ENCODE measurements at places on chromosomes 13 and 19.
A peak's percentile ranks its signal among the peaks of the same experiment; 100 is the strongest.

DNA sequence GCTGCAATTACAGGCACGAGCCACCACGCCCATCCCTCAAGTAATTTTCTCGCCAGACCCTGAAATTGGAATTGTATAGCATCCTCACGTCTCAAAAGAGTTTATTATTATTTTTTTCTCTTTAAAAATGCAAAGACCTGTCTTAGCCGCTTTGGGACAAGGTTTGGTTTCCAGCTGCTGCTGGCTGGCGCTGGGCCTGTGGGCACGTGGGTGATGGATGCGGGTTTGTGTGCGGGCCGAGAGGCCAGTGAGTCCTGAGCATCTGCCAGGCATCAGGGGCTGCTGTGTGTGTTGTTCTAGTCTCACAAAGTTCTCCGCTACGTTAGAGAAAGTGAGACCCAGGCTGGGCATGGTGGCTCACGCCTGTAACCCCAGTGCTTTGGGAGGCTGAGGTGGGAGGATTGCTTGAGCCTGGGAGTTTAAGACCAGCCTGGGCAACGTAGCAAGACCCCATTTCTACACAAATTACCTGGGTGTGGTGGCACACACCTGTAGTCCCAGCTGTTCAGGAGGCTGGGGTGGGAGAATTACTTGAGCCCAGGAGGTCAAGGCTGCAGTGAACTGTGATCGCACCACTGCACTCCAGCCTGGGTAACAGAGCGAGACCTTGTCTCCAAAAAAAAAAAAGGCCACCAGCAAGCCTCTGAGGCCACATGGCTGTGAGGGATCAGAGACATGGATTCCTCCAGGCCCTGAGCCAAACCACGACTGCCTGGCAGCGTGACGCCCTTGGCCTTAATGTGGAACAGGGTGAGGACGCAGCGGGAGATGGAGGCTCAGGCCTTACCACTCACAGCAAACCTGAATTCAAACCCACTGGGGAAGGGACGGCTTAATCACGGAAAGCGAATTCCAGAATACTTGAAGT is 4.7 kb upstream of the TMPRSS9 start:
- no peak for DNase-seq

DNA sequence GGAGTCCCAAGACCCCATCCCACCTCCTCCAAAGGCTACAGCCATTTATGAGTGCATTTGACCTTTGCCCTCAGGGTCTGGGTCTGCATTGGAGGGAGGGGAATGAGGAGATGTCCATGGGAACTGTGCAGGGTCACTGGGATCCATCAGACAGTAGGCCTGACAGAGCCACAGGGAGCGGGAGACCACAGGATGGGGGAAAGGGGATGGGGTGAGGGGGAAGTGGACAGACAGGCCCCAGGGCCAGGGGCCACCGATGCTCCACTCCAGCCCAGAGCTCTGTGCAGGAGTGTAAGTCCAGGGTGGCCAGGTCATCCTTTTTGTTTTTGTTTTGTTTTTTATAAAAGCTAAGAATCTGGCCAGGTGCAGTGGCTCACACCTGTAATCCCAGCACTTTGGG is 82.5 kb downstream of the CHST8 start:
- no peak for DNase-seq

- DNase-seq: no peak
Measured at GRCh38 chr19:966485-967088, 17.6 kb upstream of the WDR18 start.

GRCh38 chr13:24118576-24118975 is 41.9 kb upstream of the SPATA13 start:
- no peak for DNase-seq

GRCh38 chr13:114099918-114100445 is 32.4 kb downstream of the RASA3 start:
- no peak for DNase-seq

- no peak for DNase-seq
Measured at GRCh38 chr13:75180805-75181455, 301.0 kb downstream of the TBC1D4 start.

DNA sequence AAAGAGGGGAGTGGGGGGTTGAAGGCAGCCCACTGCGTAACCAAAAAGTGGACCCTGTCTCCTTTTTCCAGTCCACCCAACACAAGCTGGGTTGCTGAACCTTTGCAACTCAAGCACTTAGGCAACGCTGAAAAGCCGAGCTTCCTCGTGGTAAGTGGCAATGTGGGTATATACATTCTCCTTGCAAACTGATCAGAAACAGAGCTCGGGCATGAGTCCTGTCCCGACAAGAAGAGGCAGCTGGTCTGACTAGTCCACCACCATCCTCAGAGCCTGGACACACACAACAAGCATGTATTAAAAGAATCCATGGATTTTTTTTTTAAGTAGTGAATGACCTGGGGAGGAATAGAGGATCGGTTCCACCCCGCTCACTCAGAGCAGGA is 240.6 kb upstream of the ZNF507 start:
- DNase-seq: no peak

- DNase-seq: no peak
Measured at GRCh38 chr19:1238369-1239303, 831 bp upstream of the CBARP start.

DNA sequence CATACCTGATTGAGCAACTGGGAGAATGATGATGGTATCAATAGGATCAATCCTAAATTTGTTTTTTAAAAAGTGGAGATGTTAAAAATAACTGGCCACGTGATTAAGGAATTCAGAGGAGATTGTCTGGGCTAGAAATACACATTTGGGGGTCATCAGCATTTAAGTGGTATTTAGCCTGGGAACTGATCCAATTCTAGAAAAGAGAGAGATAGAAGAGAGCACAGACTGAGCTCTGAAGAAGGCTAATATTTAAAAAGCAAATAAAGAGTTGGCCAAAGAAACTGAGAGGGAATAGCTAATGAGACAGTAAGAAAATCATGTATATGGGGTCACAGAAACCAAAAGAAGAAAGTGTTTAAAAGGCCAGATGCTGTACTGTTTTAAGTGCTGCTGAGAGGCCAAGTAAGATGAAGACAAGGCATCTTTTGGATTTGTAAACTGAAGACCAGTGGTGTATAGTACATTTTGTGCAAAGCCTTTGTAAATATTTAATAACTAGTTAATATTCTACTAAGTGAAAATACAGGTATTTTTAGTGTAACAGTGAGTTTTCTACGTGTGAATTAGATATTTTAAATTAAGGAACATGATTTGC is 40.2 kb downstream of the UBL3 start:
- no peak for DNase-seq

GRCh38 chr13:67498948-67499347 is 268.8 kb upstream of the PCDH9 start:
- DNase-seq: no peak

GRCh38 chr19:38321646-38322196 is 2.1 kb downstream of the KCNK6 start:
- DNase-seq: no peak

DNA sequence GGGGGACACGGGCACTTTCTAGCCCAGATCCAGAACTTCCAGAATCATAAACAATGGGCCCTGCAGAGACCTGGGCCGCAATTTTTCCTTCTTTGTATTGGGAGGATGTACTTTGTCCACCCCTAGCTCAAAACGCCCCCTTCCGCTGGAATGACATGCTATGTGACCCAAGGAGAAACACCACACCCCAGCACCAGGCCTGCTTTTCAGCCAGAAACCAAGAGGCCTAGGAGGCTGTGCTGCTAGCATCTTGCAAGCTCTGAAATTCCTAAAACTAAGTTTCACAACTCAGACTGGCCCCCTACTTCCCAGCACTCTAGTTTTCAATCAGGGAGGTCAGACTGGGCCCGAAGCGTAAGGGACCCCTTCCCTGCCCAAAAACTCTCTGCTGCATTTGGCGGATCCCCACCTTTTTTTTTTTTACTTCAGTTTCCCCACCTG is 538 bp downstream of the LSM4 start:
- DNase-seq: no peak

GRCh38 chr13:38042771-38043170 is 173.2 kb upstream of the TRPC4 start:
- DNase-seq: no peak

DNA sequence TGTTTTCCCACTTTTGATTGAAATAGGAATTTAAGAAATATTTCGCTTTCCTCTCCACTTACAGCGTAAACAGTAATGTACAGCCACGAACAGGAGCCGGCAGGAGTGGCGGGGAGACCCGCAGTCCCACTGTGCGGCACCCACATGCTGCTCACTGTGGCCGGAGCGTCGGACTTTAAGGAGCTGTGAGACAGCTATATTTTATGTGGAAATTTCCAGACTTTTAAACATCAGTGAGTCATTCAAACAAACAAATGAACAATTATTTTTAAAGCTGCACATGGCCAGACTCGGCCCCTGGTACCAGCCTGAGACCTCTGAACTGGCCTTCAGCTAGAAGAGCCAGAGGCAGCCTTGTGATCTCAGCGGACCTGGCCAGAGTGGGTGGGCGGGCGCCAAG is 52.5 kb downstream of the CRYL1 start:
- DNase-seq: no peak

- DNase-seq: no peak
Measured at GRCh38 chr19:19866611-19867248, 1.0 kb downstream of the ZNF253 start.

DNA sequence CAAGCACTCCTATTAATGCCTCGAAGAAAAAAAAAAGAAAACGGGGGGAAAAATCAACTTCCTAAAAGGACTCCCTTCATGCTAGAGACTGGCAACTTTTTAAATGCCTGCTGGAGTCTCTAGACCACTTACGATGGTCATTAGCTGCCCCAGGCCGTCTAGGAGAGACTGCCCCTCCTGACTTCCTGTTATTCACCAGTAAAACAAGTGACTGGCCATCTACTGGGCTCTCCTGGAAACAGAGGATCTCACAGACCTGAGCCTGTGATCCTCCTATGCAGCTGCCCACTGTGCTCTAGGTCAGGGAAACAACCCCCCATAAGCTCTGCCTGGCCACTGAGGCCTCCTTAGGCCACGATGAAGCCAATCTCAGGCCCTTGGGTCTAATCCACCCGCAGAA is 7.4 kb downstream of the ZNF266 start:
- no peak for DNase-seq

- DNase-seq: no peak
Measured at GRCh38 chr13:74336546-74336945, 202.3 kb upstream of the KLF12 start.

- DNase-seq: no peak
Measured at GRCh38 chr13:62838929-62839328, 1423.3 kb upstream of the PCDH20 start.

DNA sequence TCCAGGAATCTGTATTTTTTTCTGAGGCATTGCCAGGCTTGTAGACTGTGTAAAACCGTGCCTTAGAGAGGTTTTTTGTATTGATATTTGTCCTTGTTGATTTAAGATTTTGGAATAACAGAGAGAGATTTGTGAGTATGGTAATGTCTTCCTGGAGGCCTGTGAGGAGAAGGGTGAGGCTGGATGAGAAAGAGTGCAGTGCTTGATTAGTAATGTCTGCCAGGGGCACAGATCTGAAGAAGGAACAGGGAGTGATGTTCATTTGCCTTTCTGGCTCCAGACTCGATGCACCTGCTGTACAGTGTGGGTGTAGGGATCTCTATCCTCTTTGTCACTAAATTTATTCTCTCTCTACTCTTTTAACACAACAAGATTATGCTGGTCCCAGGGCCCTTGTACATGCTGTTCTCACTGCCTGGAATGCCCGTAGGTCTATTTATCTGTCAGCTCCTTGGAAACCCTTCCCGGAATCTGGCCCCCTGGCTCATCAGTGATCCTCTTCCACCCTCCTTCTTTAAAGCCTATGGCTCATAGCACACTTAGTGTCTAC is 4.2 kb downstream of the FIZ1 start:
- DNase-seq: no peak

GRCh38 chr13:60759499-60759898 is 362.5 kb downstream of the TDRD3 start:
- peak; percentile 15 for DNase-seq

- no peak for DNase-seq
Measured at GRCh38 chr19:50488389-50489194, 11.9 kb upstream of the GARIN5A start.

DNA sequence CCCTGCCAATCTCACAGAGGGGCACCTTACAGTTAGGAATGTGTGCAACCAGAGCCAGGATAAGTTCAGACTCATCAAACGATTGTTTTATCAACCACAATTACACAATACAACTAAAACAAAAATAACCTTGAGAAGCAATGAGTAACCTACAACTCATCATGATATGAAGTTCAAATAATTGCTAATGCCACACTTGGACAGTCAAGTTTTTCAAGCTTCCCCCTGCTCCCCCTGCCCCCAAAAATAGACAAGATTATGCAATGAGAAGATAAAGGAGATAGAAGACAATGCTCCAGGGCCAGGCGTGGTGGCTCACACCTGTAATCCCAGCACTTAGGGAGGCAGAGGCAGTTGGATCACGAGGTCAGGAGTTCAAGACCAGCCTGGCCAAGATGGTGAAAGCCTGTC is 13.6 kb upstream of the KPNA3 start:
- no peak for DNase-seq

GRCh38 chr19:35044317-35045117 is 3.0 kb downstream of the HPN start:
- DNase-seq: peak; percentile 21

- DNase-seq: no peak
Measured at GRCh38 chr19:21439201-21439751, 42.3 kb downstream of the ZNF493 start.

DNA sequence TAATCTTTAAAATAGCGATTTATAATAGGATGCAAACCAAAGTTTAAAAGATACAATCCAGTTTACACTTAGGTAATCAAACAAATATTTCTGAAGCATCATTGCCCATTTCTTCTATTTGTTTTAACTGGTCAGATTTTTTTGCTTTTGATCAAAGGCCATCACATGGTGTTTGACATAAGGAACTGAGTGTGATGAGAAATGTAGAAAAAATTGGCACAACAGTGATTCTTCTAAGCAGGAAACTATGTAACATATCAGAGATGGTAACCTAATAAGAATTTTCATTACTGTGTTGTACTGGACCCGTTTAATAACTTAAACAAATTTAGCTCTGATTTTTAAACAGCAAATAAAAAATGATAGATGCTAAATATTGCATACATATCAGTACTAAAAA is 644.7 kb upstream of the KLF12 start:
- no peak for DNase-seq

Data from NCI-H748 treated with DMSO at 0.1 percent for 48 hours (cell line).